Stimulated activated naive B cell treated with anti-CD40 and anti-IgM and Interleukin-4, amounts not matched to agents 10 μg/mL and 1 μg/mL and 100 μg/mL, for 72 hours (primary cell): ENCODE measurements at places on chromosomes 1 and 21.

- no peaks in the 10 kb centered on the region for H3K27me3 ChIP-seq
- peaks cover 5% of the 10 kb centered on the region for H3K36me3 ChIP-seq
- peak overlapping the region; percentile 99 for H3K27ac ChIP-seq
- H3K4me1 ChIP-seq = peaks cover 99% of the 10 kb centered on the region
Measured at GRCh38 chr1:181133441-181133951, 45.0 kb downstream of the IER5 start.

- no peaks in the 10 kb centered on the region for H3K36me3 ChIP-seq
- H3K27me3 ChIP-seq = no peaks in the 10 kb centered on the region
- H3K4me3 ChIP-seq = no peak overlapping the region
Measured at GRCh38 chr21:35324372-35325220, 275.5 kb upstream of the RUNX1 start.

- peaks cover 35% of the 10 kb centered on the region for H3K36me3 ChIP-seq
- H3K4me1 ChIP-seq = peaks cover 33% of the 10 kb centered on the region
- peak overlapping the region; percentile 89 for H3K4me3 ChIP-seq
- peaks cover 4% of the 10 kb centered on the region for H3K27me3 ChIP-seq
- peak overlapping the region; percentile 99 for H3K27ac ChIP-seq
Measured at GRCh38 chr1:6198646-6199297, 623 bp downstream of the RPL22 start.

GRCh38 chr1:55197099-55197498 lies 18.1 kb downstream of the USP24 start:
- peak overlapping the region; percentile 2 for H3K27ac ChIP-seq
- H3K27me3 ChIP-seq = no peaks in the 10 kb centered on the region
- DNase-seq = no peak
- H3K4me1 ChIP-seq = peaks cover 47% of the 10 kb centered on the region
- H3K36me3 ChIP-seq = peaks cover 68% of the 10 kb centered on the region

- DNase-seq = no peak
- no peaks in the 10 kb centered on the region for H3K27me3 ChIP-seq
- no peaks in the 10 kb centered on the region for H3K4me1 ChIP-seq
- no peak overlapping the region for H3K27ac ChIP-seq
- H3K36me3 ChIP-seq = no peaks in the 10 kb centered on the region
Measured at GRCh38 chr1:226816576-226816975, 53.8 kb upstream of the PSEN2 start.

DNA sequence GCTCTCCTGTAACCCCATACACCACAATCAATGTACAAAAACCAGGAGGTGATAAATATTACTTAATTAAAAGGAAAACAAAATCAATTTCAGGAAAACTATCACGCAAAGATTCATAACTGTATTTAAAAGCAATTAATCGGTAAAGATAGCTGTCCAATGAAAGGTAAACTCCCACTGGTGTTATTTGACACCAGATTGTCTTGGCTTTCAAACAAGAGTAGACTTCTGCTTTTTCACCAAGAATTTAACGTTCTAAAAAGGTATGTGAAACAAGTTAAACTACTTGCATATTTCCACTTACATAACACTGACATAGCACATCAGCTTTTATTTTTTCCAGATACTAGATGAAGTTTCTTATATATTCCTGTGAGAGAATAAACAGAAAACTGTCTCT lies 3.5 kb downstream of the PLPP3 start:
- no peak overlapping the region for H3K27ac ChIP-seq
- peaks cover 28% of the 10 kb centered on the region for H3K4me1 ChIP-seq
- DNase-seq = no peak
- H3K36me3 ChIP-seq = no peaks in the 10 kb centered on the region
- no peak overlapping the region for H3K4me3 ChIP-seq
- no peaks in the 10 kb centered on the region for H3K27me3 ChIP-seq

DNA sequence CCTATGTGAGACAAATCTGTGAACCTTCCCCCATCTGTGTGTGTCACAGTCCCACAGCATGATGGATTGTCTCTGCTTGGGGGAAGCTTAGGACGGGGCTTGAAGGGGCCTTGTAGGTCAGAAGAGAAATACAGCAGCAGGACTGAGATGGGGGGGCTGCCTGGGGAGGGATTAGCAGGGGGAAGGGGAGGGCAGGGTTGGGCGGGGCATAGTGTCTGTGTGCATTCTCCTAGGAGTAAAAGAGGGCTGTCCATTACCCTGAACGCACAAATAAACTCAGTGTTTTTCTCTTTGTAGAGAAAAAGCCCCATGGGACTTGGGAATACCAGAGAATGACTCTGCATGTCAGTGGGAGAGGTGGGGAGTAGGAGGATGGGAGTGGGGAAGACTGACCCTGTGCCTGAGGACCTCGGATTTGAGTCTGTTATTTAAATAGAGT lies 16.4 kb downstream of the RNF220 start:
- no peak overlapping the region for H3K27ac ChIP-seq
- H3K4me1 ChIP-seq = peaks cover 10% of the 10 kb centered on the region
- H3K4me3 ChIP-seq = no peak overlapping the region
- H3K36me3 ChIP-seq = no peaks in the 10 kb centered on the region
- no peak for DNase-seq
- peaks cover 92% of the 10 kb centered on the region for H3K27me3 ChIP-seq
